ENCODE measurements at places on chromosomes 3 and 15.
A peak's percentile ranks its signal among the peaks of the same experiment; 100 is the strongest.

GRCh38 chr15:65869954-65870871 lies 922 bp downstream of the RAB11A start:
- peak; percentile 15 for DNase-seq

DNA sequence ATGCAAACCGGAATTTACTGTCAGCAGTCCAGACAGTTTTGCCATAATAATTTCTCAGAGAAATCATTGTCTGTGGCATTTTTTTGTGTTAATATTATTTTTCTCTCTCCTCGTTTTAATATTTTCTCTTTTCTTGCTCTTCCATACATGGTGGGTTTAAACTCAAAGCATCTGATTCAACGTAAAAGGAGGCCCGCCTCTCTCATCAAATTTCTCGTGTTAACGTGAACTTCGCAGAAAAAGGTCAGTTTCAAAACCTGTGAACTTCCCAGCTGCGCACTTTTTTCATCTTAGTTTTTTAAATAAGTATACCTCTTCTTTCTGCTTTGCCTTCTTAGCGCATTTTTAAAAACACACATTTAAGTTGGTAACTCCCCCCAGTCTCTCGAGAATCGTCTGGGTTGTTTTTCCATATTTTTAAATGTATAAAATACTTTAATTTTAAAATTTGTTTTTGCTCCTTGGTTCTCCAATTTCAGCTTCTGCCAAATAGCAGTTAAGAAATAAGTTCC lies 9.1 kb downstream of the SHOX2 start:
- no peak for DNase-seq

DNA sequence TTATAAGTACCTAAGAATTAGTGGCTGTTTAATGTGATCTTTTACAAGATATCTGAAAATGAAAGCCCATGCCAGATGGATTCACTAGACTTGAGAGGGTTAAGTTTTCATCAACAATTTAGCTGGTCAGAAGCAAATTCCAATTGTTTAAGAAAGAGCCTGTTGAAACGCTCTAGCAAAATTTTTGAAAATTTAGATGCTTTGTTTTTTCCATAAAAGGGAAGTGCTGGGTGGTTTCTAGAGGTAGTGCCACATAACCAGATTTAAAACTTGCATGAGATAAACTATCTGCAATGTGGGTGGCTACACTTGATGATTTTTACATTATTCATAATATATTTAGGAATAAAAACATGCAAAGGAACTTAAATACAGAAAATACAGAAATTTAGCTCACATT lies 48.5 kb upstream of the SKIL start:
- DNase-seq, result no peak

DNA sequence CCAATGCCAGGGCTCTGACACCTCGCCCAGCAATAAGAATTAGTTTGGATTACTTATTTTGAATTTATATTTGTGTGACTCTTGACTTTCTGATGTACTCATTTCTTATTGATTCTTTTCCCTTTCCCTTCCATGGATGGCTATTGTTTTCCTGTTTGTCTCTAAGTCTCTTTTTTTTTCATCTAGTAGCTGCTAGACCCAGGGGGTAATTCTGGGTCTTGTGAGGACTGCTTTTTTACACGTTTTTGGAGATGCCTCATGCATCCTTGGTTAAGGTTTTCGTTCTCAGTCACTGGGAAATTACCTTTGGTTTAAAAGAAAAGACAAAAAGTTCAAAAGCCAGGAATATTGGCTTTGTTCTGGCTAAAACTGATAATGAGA lies 70.2 kb upstream of the STRIT1 start:
- no peak for DNase-seq

DNA sequence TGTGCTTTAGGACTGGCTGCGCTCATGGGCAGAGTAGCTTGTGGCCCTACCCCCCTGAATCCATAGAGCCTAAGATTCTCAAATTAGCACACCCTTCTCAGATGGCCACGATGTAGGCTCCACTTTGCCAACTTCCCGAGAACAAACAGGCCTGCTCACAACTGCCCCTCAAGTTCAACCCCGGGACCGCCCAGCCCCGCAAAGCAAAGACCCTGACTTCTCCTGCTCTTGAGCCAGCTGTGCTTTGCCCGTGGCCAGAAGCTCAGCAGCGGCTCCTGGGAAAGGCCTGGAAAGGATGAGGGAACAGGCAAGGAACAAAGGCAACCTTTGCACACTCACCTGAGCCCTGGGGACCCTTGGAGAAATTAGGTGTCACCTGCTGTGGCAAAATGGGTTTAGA lies 32.0 kb downstream of the CYP11A1 start:
- no peak for DNase-seq

GRCh38 chr3:49174397-49174985 lies 3.1 kb downstream of the KLHDC8B start:
- DNase-seq, result no peak

DNA sequence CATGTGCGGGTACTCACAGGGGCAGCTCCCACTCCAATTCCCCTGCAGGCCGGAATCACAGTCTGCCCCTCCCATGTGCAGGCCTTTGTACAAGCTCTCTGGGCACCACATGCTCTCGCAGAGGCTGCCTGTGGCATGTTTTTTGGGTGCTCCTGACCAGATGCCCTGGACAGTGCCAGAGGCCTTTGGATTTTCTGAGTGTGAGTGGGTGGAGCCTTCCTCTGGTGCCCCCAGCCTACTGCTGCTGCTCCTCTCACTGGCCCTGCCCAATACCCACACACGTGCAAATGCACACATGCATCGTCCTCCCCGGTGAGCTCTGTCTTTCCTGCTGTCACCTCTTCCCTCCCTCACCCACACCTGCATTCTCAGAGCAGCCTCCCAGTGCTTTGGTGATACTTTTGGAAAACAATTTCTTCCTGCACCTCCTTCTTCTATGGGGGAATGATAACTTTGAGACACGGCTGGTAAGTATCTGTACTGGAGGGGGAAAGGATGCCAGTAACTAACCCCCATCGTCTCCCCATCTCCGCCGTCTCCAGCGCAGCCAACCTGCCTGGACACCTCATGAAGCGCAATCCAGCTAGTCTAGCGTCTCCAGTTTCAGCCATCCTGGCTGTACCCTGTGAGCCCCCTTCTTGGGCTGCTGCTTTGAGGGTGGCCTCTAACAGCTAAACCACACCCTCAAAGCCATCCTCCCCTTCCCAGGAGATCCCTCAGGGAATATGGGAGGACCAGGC lies 229.4 kb upstream of the TOPAZ1 start:
- no peak for DNase-seq
